ENCODE measurements at places on chromosomes 13 and 19.
A peak's percentile ranks its signal among the peaks of the same experiment; 100 is the strongest.

- no peak for DNase-seq
These were observed 1487.7 kb downstream of the EFNB2 start for GRCh38 chr13:105047676-105048295.

DNA sequence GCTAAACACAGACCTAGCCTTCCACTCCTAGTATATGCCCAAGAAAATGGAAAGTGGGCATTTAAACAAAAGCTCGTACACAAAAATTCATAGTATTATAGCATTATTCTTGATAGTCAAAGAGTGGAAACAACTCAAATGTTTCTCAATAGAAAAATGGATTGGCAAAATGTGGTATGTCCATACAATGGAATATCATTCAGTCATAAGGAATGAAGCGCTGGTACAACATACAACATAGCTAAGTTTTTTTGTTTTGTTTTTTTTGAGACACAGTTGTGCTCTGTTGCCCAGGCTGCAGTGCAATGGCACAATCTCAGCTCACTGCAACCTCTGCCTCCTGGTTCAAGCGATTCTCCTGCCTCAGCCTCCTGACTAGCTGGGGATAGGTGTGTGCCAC is 11.9 kb downstream of the ZNF558 start:
- no peak for DNase-seq

DNA sequence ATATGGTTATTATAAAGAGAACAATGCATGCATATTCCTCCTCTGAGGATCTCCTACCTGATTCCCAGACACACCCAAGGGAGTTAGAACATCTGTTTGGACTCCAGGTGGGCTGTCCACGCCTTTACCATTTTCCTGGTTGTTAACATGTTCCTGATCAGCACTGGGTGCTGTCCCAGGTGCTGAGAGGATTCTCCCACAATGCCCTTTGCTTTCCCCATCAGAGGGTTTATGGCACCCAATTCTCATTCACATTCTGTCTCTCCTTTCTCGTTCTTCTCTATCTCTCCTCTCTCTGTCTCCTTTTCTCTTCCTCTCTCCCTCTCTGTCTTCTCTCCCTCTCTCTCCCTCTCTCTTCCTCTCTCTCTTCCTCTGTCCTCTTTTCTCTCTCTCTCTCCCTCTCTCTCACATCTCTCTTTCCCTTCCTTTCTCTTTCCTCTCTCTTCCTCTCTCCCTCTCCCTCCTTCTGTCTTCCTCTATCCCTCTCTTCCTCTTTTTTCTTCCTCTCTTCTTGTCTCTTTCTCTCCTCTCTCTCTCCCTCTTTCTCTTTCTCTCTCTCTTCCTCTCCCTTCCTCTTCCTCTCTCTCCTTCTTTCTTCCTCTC is 3.3 kb upstream of the RDH13 start:
- no peak for DNase-seq

- DNase-seq: no peak
These were observed 74.0 kb upstream of the SOX1 start for GRCh38 chr13:111992911-111993310.

GRCh38 chr19:3547301-3547731 is 8.3 kb downstream of the TEKTIP1 start:
- no peak for DNase-seq

GRCh38 chr13:69820180-69820579 is 287.4 kb upstream of the ATXN8OS start:
- no peak for DNase-seq

- no peak for DNase-seq
These were observed 23.3 kb downstream of the COMMD6 start for GRCh38 chr13:75514080-75514995.

DNA sequence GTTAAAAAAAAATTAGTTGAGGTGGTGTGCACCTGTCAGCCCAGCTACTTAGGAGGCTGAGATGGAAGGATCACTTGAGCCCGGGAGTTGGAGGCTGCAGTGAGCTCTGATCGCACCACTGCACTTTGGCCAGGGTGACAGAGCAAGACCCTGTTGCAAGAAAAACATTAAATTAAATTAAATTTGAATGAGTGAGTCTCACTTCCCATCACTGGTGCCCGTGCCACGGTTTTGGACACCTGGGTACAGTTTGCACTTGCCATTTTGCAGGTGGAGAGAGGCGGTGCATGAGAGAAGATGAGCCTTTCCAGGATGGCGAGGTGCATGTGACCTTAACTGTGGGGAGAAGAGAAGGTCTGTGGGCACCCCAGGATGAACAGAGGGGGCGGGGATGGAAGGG is 60.3 kb upstream of the ZNF536 start:
- DNase-seq: no peak

DNA sequence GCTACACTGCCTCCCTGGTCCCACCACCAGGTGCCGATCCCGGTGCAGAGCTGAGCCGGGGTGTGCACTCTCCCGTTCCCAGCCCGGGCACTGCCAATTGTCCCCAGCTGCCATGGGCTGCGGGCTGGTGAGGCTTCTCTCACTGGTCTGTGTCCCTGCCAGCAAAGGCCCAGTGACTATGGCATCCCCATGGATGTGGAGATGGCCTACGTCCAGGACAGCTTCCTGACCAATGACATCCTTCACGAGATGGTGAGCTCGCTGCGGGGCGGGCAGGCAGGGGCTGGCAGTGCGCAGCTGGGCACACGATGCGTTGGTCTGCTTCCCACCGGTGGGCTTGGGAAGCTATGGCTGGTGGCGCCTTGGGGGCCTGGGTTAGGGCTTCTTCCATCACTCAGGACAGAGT is 14.6 kb downstream of the MPND start:
- DNase-seq: no peak

- no peak for DNase-seq
These were observed 24.5 kb downstream of the CFAP97D2 start for GRCh38 chr13:114203536-114203935.

DNA sequence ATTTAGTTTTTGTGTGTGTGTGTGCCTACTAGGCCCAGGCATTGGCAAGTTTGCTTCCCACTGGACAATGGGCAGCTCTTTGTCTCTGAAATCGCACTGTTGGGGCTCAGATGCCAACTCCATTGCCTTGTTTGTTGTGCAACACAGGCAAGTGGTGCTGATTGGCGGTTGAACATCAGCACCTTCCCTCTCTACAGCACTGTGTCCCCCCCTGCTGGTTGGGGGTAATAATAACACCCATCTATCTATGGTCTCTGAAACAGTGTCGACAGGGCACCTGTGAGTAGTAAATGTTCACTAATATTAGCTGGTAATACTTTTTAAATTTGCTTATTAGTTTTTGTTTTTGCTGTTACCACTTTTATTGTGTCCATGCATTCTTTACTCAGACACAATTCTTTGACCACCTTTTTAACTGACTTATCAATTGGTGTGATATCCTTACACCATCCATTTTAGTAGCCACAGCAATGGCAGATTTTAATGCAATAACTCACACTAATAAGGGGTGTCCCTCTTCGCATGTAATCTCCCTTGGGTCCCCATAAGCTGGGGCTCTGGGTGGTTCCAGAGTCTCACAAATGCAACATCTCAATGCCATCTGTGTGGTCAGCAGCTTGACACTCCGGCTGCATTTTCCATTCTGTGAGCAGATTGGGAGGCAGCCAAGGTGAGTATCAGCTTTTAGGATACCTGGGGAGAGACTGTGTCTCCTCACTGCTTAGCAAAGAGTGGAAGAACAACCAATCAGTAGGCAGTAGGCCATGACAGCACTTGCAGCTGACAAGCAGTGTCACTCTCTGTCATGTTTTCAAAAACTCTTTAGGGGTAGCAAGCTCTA is 47.7 kb upstream of the UQCRFS1 start:
- no peak for DNase-seq

DNA sequence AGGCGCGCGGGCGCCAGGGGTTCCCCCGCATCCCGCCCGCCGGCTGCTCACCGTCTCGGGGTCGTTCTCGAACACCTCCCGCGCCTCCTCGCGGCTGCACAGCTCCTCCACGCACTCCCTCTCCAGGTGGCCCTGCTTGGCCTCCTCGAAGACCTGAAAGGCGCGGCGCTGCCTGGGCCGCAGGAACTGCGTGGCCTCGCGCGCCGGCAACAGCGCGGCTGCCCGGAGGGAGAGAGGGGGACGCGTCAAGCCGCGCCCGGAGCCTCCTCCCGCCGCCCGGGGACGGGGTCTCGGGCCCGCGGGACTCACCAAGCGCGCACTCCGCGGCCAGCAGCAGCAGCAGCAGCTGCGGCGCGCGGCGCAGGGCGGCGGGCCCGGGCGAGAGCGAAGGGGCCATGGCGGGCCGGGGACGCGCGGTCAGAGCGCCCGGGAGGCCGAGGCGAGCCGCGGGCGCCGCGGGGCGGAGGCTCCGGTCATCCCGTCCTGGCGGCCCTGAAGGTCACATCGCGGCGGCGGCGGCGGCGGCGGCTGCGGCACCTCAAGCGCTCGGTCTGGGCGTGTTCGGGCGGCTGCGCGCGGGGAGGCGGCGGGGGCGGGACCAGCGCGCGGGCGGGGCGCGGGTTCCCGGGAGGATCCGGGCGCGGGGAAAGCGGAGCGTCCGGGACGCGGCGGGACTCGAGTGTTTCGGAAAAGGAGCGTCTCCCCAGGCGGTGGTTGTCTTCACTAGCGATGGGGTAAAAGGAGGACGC is at the start of gene GAS6:
Gene GAS6 (minus strand): TSS at position 553 of the 749 bp plus-strand sequence. CDS start 156 bp downstream, at position 397.
- peak; percentile 54 for DNase-seq

- DNase-seq: peak; percentile 72
These were observed 8.8 kb downstream of the ALOX5AP start for GRCh38 chr13:30744056-30744680.

- DNase-seq: no peak
These were observed 1893.9 kb downstream of the PCDH9 start for GRCh38 chr13:65336087-65336749.

- peak; percentile 65 for DNase-seq
These were observed 67.8 kb downstream of the SPACA7 start for GRCh38 chr13:112443995-112444311.

- DNase-seq: no peak
These were observed 22.0 kb upstream of the VSTM2B start for GRCh38 chr19:29503785-29504184.

DNA sequence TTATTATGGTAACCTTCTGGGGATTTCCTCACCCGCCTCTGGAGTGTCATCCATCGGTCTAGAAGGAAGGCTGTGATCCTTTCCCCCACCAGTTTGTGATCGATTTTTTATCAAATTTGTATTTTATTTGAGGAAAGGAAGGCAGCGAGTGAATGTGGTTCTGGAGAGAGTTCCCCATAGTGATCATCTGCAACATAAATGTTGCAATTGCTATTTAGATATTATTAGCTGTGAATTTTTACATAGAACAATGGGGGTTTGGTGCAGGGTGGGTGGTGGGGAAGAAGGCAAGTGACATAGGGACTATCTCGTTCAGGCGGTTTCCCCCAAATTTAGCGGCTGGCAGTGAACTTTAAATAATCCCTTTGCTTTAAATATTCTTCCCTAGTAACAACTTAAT is 1.2 kb downstream of the CDK8 start:
- DNase-seq: no peak

GRCh38 chr13:80151016-80151415 is 189.9 kb downstream of the SPRY2 start:
- DNase-seq: no peak

- DNase-seq: no peak
These were observed 66.8 kb upstream of the RAP2A start for GRCh38 chr13:97367016-97367822.

DNA sequence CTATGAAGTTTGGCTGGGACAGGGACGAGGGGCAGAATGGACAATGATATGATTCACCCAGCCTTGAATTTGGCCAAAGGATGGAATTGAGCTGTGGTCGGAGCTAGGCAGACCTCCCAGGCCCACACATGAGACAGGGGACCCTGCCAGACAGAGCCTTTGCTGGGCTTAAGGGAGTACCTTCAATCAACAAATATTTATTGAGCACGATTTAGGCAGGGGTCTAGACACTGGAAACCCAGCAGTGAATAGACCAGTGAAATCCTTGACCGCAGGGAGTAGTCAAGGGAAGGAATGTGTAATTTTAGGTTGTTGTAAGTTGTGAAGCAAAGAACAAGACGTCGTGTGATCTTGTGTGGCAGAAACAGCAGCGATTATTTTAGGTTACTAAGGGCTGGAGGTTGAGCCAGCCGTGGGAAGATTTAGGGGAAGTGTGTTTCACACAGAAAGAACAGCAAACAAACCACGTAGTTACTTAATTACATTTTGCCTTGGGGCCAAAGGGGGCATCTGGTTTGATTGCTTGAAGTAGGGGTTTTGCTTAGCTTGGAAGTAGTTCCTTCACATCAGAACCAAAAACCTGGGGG is 16.9 kb upstream of the AP1M2 start:
- DNase-seq: no peak

GRCh38 chr13:63455938-63456337 is 2040.3 kb upstream of the PCDH20 start:
- DNase-seq: no peak

DNA sequence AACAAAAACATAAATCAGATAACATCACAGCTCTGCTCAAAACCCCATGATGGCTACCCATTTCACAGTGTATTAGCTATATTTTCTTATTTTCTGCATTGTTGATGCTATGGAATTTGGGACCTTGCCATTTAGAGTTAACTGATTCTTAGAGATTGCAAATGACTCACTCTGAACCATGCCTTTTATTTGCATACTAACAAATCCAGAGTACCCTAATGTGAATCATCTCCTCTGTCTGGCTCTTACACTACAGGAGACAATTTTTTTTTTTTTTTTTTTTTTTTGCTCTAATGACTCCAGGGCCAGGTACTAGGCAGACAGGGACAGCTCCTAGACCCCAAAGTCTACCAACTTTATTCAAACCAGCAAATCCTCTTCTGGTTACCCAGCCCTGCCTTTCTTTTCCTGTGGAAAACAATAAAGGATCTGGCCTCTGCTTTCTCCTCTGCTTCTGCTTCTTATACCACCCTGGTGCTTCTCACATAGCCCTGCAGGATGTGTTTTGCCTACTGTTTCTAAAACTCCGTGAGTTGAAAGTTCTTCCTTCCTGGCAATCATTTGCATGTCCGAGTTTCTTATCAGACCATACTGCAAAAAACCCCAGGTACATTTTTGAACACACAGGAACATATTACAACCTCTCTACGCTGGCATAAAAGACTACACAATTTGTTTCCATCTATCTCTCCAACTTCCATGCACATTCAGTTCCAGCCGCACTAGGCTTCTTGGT is 10.6 kb upstream of the ZNF460 start:
- no peak for DNase-seq

- no peak for DNase-seq
These were observed 2.2 kb downstream of the APC2 start for GRCh38 chr19:1451916-1452801.

GRCh38 chr13:98576200-98576945 is 534 bp downstream of the STK24 start:
- no peak for DNase-seq

- no peak for DNase-seq
These were observed 24.4 kb upstream of the MYCBP2 start for GRCh38 chr13:77351315-77351714.

DNA sequence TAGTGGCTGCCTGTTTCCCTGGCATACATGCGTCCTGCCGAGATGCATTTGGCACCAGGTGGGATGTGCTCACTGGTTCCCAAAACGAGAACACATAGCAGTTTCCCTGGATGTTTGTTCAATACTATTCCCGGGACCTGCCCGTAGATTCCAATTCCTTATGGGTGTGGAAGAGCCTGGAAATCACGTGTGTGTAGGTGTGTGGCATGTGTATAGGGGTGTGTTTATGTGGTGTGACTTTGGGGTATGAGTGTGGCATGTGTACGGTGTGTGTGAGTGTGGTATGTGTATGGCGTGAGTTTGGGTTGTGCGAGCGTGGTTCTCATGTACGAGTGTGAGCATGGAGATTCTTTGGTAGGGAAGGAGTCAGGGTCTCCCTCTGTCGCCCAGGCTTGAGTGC is 2.9 kb upstream of the F7 start:
- DNase-seq: no peak

GRCh38 chr13:58953638-58954037 is 1210.1 kb downstream of the DIAPH3 start:
- no peak for DNase-seq
